ENCODE measurements at places on chromosomes 4 and X. TPM values are rescaled to one million over a fixed set of nuclear protein-coding genes. Genes with fewer than 3 reads are reported as not detected.

GRCh38 chr4:155510771-155511170 is 134.0 kb upstream of the MAP9 start:
- no peak for DNase-seq

DNA sequence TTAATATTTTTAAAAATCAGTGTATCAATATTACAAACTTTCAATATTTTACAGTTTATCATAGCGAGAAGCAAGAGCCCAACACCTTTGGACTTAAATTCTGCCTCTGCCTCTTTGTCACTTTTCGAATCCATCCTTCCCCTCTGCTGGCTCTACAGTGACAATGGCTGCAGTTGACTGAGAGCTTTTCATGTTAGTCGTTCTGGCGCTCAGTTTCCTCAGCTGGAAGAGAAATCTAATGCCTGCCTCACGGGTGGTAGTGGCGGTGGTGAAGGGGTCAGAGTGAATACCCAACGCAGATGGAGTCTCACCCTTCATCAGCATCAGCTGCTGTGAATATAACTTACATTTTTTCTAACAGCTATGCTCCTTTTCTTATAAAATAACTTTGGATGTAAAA is 144.8 kb downstream of the NWD2 start:
- peak; percentile 32 for DNase-seq

GRCh38 chr4:76585897-76586360 is 150.9 kb downstream of the SHROOM3 start:
- peak; percentile 97 for DNase-seq

GRCh38 chr4:109472343-109472761 is 38.7 kb downstream of the SEC24B start:
- DNase-seq: no peak

DNA sequence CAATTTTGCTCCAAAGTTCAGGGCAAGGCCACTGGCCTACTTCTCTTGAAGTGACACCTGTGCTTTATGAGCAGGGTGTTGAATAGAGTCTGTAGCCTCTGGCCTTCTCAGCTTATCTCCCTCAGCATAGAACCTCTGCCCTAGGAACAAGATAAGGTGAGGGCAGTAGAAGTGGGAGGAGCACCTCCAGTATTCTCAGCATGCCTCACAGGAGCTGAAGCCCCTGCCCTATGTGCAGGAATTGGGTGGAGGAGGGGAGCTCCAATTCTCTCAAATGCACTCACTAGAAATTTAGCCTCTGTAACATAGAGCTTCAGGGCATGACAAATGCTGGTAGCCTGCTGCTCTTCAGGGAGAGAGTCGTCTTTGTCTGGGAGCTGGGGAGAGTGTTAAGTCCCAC is 479.3 kb downstream of the IL1RAPL1 start:
- DNase-seq: peak; percentile 24

- peak; percentile 95 for DNase-seq
Observed at GRCh38 chr4:86934771-86935565, at the start of gene AFF1. AFF1 (plus strand) TSS chr4:86935011; CDS start chr4:86948534, 13,523 bp downstream.

- no peak for DNase-seq
Observed at GRCh38 chr4:38193236-38193863, 233.2 kb downstream of the PTTG2 start.

- DNase-seq: no peak
Observed at GRCh38 chr4:56052481-56052880, 103.7 kb downstream of the CEP135 start.

DNA sequence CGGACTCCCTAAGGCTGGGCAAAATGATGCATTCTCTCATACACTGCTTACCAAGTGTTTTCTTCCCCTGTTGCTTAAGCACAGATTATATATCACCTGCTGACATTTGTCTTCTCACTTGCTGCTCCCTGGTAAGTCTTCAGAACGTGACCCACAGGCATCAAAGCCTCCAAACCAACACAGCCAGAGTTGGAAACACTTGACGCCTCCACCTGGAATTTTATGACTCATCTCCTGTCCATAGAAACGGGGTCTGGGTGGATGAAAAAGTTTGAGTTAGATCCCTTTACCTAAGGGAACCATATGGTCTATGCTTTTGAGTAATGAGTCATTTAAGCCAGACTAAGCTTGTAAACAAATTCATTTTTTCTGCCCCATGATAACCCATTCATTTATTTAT is 251.6 kb downstream of the USP46 start:
- DNase-seq: no peak

GRCh38 chr4:187415231-187415630 is 580.3 kb upstream of the ZFP42 start:
- no peak for DNase-seq

GRCh38 chr4:106291678-106292077 is 24.3 kb downstream of the TBCK start:
- no peak for DNase-seq

GRCh38 chr4:70895811-70896491 is 6.2 kb upstream of the MOB1B start:
- DNase-seq: no peak

- DNase-seq: no peak
Observed at GRCh38 chr4:22678940-22679854, 13.5 kb upstream of the GBA3 start.

DNA sequence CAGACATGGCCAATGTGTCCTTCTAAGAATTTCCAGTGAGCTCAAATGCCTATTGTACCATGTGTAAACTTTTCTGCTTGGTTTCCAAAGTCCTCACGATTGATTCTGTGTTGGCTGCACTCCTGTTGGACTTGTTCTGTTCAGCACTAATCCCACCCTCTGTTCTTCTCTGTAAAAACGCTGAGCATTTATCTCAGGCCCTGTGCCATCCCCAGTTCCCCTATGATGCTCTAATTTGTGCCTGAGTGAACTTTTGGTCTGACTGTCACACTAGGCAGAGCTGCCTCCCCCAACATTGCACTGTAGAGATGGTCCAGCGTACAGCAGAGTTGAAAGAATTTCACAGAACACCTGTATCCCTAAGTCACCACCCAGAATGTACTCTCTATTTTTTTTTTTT is 76.1 kb upstream of the STS start:
- DNase-seq: no peak

DNA sequence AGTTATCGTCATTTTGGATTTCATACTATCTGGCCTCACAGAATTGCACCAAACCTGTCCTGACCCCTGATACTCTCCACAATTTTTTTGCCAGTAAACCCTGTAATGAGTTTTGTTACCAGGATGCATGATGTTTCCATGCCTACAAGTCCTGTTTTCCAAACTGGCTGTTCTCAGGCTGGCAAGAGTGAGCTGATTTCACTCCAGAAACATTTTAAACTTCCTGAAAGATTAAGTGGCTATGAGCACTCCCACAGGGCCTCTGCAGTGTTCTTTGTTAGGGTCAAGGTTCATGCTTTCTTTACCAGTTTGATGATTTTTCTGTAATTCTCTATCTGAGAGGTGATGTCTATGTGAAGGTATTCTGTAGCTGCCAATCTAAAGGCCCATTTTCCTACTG is 31.7 kb upstream of the PDLIM3 start:
- DNase-seq: no peak

DNA sequence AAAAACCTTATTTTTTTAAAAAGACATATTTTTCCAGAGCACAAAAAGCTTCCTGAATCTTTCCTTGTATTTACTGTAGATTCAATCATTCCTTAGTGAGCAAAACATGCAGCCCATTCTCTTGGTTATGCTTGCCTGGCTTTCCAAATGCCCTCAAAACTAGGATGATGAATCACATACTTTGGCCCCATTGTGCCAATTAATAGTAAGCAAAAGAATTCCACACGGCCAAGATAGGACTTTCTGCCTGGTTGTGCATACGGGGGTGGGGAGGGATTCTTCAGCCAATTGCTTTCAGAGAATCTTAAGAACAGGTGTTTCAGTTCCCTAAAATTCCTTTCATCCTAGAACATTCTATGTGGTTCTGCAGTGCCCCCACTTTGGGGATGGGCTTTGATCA is 7.0 kb downstream of the RAI2 start:
- no peak for DNase-seq

DNA sequence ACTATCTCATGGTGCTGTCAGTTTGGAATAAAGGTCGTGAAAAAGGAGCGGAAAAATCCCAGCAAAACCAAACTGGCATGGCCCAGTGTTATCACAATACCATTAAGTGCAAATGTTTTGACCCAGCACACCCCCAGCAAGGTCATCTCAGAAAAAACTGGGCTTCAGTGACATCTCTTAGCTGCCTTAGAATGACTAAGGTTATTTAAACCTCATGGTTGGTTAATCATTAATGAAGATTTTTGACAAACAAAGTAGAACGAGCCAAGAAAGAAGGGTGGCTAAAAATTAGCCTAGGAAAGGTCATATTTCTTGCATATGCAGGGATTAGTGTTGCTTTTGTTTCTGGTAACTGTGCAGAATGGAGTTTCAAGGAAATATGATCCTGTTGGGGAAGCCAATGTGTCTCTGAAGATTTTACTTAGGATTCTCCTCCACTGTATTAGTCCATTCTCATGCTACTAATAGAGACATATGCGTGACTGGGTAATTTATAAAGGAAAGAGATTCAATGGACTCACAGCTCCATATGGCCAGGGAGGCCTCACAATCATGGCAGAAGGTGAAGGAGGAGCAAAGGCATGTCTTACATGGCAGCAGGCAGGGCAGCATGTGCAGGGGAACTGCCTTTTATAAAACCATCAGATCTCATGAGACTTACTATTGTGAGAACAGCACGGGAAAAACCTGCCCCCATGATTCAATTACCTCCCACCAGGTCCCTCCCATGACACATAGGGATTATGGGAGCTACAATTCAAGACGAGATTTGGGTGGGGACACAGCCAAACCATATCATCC is 83.5 kb downstream of the CHRNA9 start:
- no peak for DNase-seq

- DNase-seq: no peak
Observed at GRCh38 chrX:132631579-132632232, 142.9 kb upstream of the MBNL3 start.

GRCh38 chr4:47526281-47526680 is 41.2 kb downstream of the ATP10D start:
- DNase-seq: no peak

DNA sequence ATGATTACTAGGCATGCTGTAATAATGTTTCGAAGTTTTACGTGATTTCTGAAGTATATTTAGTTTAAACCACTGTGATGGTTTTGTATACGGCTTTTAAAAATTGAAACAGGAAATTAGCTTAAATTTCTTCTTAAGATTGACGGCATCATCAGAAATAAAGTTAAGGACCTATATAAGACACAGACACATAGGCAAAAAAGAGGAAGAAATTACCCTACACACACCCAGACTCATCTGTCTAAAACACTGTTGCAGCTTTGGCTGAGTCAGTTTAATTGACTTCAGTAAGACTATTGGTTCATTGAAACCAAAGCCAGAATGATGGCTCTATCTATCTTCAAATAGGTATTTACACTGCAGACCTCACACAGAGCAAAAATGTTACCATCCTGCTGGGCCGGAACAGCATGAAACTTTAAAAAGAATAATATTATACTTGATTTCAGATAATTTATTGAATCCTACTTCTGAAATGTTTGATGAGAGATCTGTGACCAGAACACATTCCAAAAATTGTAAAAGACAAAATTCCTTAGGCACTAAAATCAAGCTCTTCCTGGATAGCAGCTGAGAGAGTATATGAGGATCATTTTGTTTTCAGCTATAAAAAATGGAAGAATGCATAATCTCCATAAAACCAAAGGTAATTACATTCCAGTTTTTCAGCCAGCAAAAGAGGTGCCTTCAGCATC is 4.5 kb downstream of the HHIP start:
- no peak for DNase-seq

GRCh38 chrX:38811515-38812243 is 10.4 kb downstream of the MID1IP1 start:
- DNase-seq: no peak

DNA sequence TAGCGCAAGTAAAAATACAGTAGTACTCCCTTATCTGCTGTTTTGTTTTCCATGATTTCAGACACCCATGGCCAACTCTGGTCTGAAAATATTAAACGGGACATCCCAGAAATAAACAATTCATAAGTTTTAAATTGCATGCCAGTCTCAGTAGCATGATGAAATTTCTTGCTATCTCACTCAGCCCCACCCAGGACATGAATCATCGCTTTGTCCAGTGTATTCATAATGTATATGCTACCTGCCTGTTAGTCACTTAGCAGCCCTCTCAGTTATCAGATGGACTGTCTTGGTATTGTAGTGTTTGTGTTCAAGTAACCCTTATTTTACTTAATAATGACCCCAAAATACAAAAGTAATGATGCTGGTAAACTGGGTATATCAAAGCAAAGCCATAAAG is 158.2 kb upstream of the DDIT4L start:
- no peak for DNase-seq

- DNase-seq: peak; percentile 93
Observed at GRCh38 chr4:89836897-89837384, at the start of gene SNCA. SNCA (minus strand) TSS chr4:89837161; CDS start chr4:89835667, 1,494 bp downstream.

DNA sequence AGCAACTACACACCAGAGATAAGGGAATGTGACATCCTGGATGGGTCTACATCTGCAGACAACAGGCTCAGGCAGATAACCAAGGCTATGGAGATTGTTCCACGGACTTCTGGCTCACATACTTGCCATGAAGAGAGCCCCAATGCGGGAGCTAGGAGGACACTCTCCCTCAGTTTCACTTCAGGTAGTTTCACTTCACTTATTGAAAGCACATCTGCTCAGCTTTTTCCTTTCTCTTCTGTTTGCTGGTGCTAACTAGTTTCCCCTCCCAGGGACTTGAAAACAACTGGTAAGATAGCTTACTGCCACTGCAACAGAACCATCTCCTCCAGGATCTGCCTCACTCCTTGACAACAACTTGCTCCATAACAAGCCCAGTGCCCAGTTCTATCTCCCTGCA is 1.4 kb upstream of the CT47C1 start:
- DNase-seq: no peak

- DNase-seq: no peak
Observed at GRCh38 chr4:90537491-90537890, 410.3 kb downstream of the CCSER1 start.

- no peak for DNase-seq
Observed at GRCh38 chr4:168725930-168726329, 229.1 kb downstream of the PALLD start.

DNA sequence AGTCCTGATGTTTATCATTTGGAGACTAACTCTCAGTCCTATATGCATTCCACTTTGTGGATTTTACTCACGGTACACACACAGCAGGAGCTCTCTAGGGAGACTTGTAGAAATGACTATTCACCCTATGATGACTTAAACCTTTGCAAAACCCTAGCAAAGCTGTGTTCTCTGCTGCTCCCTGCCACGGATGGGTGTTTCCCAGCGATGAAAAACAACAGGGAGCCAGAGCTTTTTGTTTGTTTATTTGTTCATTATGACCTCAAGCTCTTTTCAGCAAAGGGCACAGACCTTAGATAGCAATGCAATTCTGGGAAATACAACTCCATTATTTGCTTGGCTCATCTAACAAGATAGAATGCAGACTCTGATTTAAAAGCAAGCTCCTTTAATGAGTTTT is 156.6 kb downstream of the GRIA3 start:
- DNase-seq: no peak

GRCh38 chr4:162683659-162684370 is 482.9 kb downstream of the NAF1 start:
- no peak for DNase-seq

Gene PPP1R2C
- total RNA-seq: not detected

Gene GAGE2A
- not detected for total RNA-seq

Gene TLR10
- total RNA-seq: not detected

Gene SHOX
- total RNA-seq: 0.18 TPM

Gene SUV39H1
- 16.2 TPM for total RNA-seq

Gene CNKSR2
- 38.0 TPM for total RNA-seq

Gene ENAM
- total RNA-seq: not detected

Gene ADRA2C
- 8.6 TPM for total RNA-seq

Gene SSX1
- not detected for total RNA-seq

Gene CETN2
- total RNA-seq: 23.6 TPM

Gene SLC10A4
- total RNA-seq: 1.6 TPM

Gene TEX13C
- 0.24 TPM for total RNA-seq

Gene IRS4
- total RNA-seq: 8.9 TPM

Gene PABPC5
- total RNA-seq: 3.0 TPM

Gene DUSP9
- total RNA-seq: 2.3 TPM

Gene TMEM156
- total RNA-seq: not detected

All from H9 (cell line).